ENCODE measurements at places on chromosomes 5 and 9. TPM values are rescaled to one million over a fixed set of nuclear protein-coding genes. Genes with fewer than 3 reads are reported as not detected.

Gene WNT8A
- total RNA-seq = not detected

Gene PPP3R2
- not detected for total RNA-seq

Gene PRRC1
- 116 TPM for total RNA-seq

Gene LRRC19
- not detected for total RNA-seq
